ENCODE measurements at places on chromosomes 7 and 10. TPM values are rescaled to one million over a fixed set of nuclear protein-coding genes. Genes with fewer than 3 reads are reported as not detected.

- no peak for DNase-seq
Observed at GRCh38 chr7:68482800-68483199, 1115.5 kb upstream of the AUTS2 start.

GRCh38 chr7:134189559-134189958 lies 62.4 kb downstream of the LRGUK start:
- no peak for DNase-seq

DNA sequence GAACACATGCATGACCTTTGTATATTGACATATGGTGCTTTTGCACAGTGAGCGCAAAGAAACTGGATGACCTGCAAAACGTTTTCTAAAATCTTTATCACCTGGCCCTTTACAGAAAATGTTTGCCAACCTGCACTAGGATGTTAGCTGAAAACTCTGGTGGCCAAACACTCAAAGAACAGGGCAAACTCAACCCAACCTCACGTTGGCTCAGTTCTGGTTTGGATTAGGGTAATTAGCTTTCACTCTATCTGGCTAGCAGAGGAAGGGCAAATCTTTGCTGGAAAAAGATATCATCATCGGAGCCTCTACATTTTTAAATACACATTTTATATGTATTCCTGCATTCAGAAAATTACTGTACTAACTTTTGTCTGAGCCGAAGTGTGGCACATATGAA lies 688.9 kb downstream of the PHTF2 start:
- DNase-seq = no peak

Gene UNCX
- total RNA-seq = not detected

Gene PIK3CG
- 4.4 TPM for total RNA-seq

GRCh38 chr10:28669227-28670173 lies 7.8 kb upstream of the BAMBI start:
- DNase-seq = no peak

GRCh38 chr10:52446391-52446790 lies 132.3 kb downstream of the DKK1 start:
- no peak for DNase-seq

DNA sequence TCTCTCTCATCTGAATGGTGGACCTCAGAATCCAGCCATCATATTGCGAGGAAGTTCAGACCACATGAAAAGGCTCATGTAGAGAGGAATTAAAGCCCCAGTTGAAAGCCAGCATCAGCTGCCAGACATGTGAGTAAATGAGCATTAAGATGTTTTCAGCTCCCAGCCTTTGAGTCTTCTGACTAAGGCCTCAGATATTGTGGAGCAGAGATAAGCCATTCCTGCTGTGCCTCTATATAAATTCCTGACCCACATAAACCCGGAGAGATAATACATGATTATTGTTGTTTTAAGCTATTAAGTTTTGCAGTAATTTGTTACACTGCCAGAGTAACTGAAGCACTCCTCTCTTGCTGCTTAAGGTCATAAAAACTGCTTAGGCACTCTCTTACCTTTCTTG lies 14.6 kb downstream of the FAM149B1 start:
- DNase-seq = no peak

DNA sequence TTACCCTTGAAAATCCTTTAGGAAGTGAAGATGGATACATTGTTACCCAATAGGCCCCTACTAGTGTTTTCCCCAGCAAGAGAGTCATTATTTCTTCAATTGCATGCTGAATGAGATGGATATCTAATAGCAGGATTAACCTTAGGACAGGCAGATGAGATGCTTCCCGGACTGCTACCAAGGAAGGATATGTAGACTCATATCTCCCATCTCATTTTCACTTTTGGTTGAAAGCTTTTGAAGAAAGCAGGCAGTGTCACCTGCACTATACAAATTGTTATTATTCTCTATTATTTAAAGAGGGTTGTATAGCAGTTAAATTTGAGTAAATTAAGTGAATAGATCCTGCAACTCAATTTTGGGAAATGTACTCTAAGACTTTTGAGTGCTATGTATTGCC lies 17.0 kb upstream of the ARHGAP21 start:
- DNase-seq = no peak

Gene RNF32
- total RNA-seq = 0.26 TPM

DNA sequence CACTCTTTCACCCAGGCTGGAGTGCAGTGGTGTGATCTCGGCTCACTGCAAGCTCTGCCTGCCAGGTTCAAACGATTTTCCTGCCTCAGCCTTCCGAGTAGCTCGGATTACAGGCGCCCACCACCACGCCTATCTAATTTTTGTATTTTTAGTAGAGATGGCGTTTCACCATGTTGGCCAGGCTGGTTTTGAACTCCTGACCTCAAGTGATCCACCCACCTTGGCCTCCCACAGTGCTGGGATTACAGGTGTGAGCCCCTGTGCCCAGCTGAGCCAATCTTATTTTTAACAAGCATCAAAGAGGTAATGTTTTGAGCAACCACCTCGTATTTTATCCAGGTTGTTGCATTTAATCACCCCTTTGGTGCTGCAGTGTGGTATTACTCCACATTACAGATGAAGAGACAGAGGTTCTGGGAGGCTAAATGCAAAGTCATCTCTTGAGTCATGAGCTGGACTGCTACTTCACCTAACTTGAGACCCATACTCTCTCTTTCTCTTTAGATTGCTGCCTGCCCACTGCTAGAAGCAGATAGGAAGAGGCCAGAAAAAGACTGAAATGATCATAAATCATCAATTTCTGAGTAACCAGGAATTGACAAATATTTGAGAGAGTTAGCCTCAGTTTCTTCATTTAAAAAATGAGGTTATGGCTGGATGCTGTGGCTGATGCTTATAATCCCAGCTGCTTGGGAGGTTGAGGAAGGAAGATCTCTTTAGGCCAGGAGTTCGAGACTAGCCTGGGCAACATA lies 116.2 kb downstream of the CAMK1D start:
- DNase-seq = no peak
